ENCODE measurements at places on chromosomes 3 and 15. TPM values are rescaled to one million over a fixed set of nuclear protein-coding genes. Genes with fewer than 3 reads are reported as not detected.

- DNase-seq: no peak
Measured at GRCh38 chr3:62672988-62673313, 202.3 kb downstream of the CADPS start.

DNA sequence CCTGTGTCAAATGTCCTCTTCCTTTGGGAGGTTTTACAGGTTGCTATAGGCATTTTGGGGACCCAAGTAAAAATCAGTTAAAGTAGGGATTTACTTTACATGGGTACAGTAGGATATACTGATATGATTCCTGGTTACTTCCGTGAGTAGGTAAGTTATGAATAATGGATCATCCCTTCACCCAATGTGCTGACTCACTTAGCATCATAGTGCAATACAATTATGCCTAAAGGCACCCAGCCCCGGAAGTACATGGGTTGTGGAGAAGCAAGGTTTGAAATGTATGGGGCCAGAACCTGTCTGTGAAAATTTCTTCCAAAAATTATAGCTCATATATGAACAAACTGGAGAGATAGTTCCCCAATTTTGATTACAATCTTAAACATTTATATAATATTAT, 64.0 kb downstream of the GLB1 start:
- DNase-seq: no peak

- no peak for DNase-seq
Measured at GRCh38 chr3:88031642-88032077, 27.1 kb downstream of the CGGBP1 start.

DNA sequence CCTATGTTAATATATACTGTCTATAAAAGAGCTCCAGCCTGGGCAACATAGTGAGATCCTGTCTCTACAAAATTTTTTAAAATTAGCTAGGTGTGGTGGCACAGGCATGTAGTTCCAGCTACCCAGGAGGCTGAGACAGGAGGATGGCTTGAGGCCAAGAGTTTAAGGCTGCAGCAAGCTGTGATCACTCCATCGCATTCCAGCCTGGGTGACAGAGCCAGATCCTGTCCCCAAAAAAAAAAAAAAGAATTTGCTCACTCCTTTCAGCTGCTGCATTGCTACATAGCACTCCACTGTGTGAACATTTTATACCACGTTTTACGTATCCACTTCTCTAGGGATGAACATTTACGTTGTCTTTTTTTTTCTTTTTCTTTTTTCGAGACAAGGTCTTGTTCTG, 6.0 kb upstream of the TSEN2 start:
- no peak for DNase-seq

DNA sequence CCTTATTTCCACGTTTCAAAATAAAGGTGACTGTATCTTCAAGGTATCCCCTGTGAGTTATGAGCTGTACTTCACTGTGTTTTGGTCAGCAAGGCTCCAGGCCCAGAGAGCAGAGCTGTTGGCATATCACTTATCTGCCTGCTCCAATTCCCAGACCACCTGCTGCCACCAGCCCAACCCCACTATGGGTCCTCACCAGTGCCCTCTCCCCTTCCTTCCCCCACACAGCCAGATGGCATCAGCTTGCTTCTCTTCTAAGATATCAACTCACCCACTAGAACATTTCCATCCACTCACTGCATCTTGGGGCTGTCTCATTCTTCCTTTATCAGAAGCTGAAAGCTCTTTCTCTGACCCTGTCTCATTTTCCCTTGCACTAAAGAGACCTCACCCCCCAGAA, 136.9 kb upstream of the EIF1B start:
- DNase-seq: no peak

GRCh38 chr15:77251662-77252061, 168.2 kb downstream of the PEAK1 start:
- no peak for DNase-seq

DNA sequence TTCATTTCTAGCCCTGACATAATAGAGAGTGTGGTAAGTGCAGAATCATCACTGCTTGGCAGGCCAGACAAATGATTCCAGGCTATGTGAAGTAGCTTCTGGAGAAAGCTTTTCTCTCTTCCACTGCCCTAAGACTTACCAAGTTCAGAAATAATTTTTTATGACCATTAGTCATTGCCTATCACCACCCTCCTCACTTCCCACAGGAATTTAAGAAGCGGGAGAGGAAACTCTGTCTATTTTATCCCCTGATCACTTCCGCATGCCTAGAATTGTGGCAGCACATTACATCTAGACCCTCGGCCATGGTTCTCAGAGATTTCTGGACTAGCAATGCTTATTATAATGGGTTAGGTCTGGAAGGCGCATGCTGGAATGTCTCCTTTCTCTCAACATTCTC, 397.8 kb upstream of the NR2F2 start:
- DNase-seq: no peak

DNA sequence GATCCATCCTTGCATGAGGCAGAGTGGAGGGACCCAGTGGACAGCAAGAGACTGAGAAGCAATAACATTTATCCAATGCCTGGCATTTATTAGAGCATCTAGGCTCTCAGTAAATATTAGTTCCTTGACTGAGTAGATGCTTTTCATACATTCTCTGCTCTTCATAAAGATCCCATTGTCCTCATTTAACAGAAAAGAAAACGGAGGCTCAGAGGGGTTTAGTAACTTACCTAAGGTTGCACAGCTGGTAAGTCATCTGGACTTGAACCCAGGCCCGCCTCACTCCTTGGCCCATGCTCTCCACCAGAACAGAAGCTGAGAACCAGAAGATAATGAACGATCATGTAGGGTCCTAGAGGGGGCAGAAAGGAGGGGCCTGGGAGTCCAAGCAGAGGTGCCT, 52.2 kb upstream of the SEC22A start:
- DNase-seq: no peak

GRCh38 chr3:140972833-140973232, 31.2 kb downstream of the SLC25A36 start:
- DNase-seq: no peak

DNA sequence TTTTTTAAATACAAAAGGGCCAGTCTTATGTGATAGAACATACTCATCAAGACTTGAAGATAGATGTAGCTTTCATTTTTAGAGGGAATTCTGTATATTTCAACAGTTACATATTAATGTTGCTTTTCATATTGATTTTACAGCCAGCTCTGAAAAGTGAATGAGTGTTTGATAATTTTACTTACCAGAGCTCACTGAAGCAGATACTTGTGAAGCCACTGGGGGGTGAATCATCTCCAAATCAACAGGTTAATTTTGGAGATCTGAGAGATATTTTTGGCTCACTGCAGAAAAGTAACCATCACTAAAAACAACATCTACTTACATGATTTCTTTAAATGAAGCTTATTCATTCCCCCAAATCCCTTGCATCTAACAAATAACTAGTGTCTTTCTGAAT, 24.7 kb downstream of the TNFAIP8L3 start:
- DNase-seq: no peak

DNA sequence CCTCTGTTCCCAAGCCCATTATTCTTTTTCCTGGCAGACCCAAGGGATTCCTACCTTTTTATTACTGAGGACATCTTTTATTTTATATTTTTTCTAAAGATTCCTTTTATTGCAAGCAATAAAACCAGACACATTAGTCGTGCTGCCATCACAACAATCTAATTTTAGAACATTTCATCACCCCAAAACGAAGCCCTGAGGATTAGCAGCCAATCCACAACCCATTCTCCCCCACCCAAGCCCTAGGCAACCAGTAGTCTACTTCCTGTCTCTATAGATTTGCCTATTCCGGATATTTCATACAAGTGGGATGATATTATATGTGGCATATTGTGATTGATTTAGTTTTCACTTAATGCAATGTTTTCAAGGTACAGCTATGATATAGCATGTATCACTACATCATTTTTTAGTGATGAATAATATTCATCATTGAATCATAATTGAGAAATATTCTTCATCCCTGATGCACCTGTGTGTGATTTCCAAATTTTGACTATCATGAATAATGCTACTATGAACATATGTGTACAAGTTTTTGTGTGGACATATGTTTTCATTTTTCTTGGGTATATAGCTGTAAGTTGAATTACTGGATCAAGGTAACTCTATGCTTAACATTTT, 65.7 kb downstream of the IL1RAP start:
- no peak for DNase-seq

DNA sequence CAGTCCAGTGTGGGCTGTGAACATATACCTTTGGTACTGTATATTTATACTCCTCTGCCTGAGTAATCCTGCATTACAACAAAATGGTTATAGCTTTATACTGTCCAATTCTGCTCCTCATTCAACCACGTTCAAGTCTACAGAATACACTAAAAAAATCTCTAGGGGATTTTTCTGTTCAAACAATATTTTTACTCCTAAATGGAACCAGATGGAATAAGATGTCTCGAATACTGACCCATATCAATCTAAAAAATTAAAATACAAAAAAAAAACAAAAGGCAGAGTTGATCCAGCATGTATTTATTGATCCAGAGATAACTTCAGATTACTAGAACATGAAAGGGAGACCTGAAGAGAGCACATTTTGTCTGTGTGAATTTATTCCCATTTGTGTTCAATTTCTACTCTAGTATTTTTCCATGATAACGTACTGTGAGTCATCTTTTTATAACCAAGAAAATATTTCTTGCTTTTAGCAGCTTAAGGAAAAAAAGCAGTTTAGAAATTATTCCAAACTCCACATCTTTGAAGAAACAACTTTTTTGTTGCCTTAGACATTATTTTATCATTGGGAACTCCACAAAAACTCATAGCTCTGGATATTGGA, 910.7 kb downstream of the TBL1XR1 start:
- DNase-seq: no peak

GRCh38 chr3:71568207-71568606, 15.3 kb downstream of the FOXP1 start:
- DNase-seq: no peak

DNA sequence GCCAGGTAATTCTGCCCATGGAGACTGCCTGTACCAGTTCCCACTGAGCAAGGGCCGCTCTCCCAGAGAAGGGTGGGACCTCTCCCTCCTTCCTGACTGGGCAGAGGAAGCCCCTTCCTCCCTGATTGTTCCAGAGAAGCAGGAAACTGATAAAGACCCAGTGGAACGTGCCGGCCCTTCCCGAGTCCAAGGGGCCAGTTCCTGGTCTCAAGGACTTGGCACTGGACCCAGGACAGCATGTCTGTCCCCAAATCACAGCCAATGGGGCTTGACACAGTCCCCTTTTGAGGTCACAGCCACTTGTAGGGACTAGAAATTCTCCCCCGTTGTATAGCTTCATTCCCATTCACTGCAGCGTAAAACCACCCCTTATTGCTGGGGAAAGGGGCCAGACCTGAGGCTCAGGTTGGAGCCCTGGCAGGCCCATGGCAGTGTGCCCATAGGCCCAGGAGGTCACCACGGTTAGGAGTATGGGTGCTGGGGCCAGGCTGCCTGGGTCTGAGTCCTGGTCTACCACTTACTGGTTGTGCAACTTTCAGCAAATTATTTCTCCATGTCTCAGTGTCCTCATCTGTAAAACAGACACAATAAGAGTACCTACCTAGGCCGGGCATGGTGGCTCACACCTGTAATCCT, 18.1 kb downstream of the CSRNP1 start:
- no peak for DNase-seq

DNA sequence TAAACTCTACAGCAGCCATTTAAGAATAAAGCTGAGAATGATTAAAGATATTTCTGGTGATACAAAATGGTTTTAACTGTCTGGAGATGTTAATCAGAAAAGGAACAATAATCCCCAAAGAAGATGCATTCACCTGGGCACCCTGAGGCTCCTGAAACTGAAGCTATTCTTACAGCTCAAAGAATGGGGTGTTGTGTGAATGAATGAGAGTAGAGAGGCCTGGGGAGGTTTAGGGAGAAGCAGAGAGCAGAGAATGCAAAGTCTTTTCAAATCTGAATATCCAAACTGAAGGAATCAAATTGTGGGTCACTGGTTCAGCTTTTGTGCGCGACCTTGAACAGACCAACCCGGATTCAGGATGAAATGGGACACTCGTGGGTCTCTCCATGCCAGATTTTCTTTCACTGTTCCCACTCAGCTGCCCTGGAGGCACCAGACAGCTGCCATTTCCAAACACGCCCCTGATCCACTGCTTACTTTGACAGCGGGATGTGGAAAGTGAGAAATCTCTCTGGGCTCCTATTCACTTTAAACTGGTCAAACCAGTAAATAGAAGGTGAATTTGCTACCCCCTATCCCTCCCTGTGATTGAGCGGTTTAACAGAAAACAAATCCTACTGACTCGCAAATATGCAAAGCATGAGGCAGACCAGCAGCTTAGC, 485.5 kb upstream of the THBS1 start:
- DNase-seq: no peak

GRCh38 chr3:48684480-48685143, 1.1 kb downstream of the NCKIPSD start:
- DNase-seq: peak; percentile 76

DNA sequence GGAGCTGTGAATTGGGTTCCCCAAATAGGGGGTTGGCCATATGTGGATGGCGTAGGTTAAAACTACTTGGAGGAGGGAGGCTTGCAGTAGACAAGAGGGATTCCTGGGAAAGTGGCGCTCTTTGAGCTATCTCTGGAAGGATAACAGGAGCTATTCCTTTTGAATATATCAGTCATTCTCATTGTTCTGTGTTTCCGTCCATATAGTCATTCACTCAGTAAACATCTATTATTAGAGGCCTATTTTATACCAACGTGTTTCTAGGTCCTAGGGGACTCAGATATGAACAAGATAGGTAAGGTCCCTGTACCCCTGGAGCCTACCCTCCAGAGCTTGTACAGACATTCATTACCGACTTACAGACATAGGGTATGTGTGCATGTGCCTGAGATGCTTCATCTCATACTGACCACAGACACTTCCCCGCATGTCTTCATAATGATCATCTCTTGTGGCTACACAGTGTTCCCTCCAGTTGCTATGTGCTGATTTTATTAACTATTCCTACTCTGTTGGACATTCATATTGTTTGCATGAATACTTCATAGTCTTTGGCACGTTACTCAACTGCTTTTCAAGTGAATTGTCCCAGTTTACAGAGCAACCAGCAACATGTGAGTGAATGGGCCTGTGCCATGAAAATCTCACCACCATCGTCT, 55.8 kb upstream of the VILL start:
- DNase-seq: no peak

The GHSR gene
- total RNA-seq: not detected

The WDR93 gene
- not detected for total RNA-seq

The CCR4 gene
- 0.54 TPM for total RNA-seq

The GOLGA6L10 gene
- 2.8 TPM for total RNA-seq

The ATP11B gene
- total RNA-seq: 62.5 TPM

The GALK2 gene
- 27.4 TPM for total RNA-seq

The ROBO2 gene
- total RNA-seq: 1.0 TPM

The LMLN gene
- 5.1 TPM for total RNA-seq

All from aorta (tissue), 5 donors.